Right lobe of liver (tissue), 6 donors: ENCODE measurements at places on chromosomes 11 and 22. TPM values are rescaled to one million over a fixed set of nuclear protein-coding genes. Genes with fewer than 3 reads are reported as not detected.

DNA sequence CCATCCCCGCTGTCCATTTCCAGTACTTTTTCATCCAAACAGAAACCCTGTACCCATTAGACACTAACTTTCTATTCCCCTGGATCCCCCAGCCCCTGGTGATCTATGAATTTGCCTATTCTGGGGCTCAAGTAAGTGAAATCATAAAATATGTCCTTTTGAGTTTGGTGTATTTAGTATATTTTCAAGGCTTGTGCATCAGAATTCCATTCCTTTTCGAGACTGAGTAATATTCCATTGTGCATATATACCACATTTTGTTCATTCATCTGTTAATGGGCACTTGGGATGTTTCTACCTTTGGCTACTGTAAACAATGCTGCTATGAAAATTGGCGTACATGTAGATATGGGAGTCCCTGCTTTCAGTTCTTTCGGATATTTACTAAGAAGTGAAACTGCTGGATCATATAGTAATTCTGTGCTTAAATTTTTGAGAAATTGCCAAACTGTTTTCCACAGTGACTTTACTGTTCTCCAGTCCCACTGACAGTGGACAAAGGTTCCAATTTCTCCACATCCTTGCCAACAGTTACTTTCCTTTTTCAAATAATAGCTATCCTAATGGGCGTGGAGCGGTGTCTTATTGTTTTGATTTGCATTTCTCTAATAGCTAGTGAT lies 16.1 kb downstream of the APLP2 start:
- no peak overlapping the region for H3K4me3 ChIP-seq
- H3K27ac ChIP-seq = no peak overlapping the region
- no peaks in the 10 kb centered on the region for H3K4me1 ChIP-seq
- no peak for DNase-seq
- H3K36me3 ChIP-seq = no peaks in the 10 kb centered on the region

DNA sequence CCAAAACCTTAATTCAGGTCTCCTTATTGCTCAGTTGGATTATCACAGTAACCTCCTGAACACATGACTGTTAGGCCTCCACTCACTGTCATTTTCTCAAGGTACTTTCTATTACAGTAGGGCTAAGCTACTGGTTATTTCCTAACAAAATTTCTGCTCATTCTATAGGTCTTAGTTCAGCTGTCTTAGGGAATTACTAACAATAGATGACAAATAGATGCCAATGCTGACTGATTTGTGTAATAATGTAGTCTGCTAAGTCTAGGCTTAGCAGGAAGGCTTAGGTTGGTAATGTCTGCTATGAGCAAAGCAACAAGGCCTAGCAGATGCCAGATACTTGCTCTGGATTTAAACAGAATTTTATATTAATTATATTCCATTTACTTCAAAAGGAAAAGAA lies 58.1 kb downstream of the RSF1 start:
- no peaks in the 10 kb centered on the region for H3K27me3 ChIP-seq
- no peak overlapping the region for H3K4me3 ChIP-seq
- no peak for DNase-seq
- no peaks in the 10 kb centered on the region for H3K4me1 ChIP-seq

The SOX6 gene
- total RNA-seq = 6.3 TPM

GRCh38 chr22:23457380-23457985 lies 122.6 kb downstream of the IGLL1 start:
- H3K27ac ChIP-seq = no peak overlapping the region
- H3K4me3 ChIP-seq = no peak overlapping the region
- H3K4me1 ChIP-seq = no peaks in the 10 kb centered on the region
- H3K27me3 ChIP-seq = no peaks in the 10 kb centered on the region
- DNase-seq = no peak

DNA sequence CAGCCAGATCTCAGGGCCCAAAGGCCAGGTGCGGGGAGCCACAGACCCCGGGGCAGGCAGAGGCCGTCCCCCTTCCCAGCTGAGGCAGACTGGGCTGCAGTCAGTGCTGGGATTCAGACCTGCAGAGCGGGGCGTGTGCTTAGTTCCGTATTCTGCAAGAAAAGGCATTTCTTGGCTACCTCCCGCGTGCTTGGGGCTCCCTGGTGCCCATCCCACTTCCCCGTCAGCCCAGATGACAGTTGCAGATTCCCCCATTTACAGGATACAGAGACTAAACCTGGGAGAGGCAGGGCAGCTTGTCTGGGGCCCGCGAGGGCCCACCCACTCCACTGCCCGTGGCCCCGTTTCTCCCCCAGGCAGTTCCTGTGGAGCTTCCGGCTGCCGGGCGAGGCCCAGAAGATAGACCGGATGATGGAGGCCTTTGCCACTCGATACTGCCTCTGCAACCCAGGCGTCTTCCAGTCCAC lies 18.3 kb downstream of the CYTH4 start:
- H3K4me3 ChIP-seq = no peak overlapping the region
- no peaks in the 10 kb centered on the region for H3K4me1 ChIP-seq
- no peak overlapping the region for H3K27ac ChIP-seq
- no peaks in the 10 kb centered on the region for H3K27me3 ChIP-seq
- DNase-seq = no peak
- H3K36me3 ChIP-seq = no peaks in the 10 kb centered on the region

DNA sequence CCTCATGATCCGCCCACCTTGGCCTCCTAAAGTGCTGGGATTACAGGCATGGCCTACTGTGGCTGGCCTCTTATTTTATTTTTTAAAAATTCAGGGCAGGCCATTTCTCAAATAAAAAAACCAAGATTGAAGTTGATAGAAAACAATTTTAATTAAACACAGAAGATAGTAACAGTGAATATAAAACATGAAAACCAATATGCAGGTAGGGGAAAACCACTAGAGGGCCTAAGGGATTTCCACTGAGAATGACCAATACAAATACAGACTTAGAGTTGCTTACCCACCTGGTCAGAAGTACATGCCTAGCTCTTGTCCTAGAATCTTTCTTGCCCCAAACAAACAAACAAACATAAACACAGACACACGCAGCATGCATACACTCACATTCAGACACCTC lies 1.7 kb upstream of the RTCB start:
- no peak overlapping the region for H3K27ac ChIP-seq
- H3K36me3 ChIP-seq = no peaks in the 10 kb centered on the region
- peaks cover 12% of the 10 kb centered on the region for H3K4me1 ChIP-seq
- DNase-seq = no peak
- H3K4me3 ChIP-seq = no peak overlapping the region
- H3K27me3 ChIP-seq = no peaks in the 10 kb centered on the region

The PRR33 gene
- not detected for total RNA-seq

- no peak overlapping the region for H3K27ac ChIP-seq
- H3K27me3 ChIP-seq = no peaks in the 10 kb centered on the region
- DNase-seq = no peak
These were observed 54.2 kb downstream of the EP300 start for GRCh38 chr22:41146573-41146972.

The IRAG1 gene
- total RNA-seq = 1.2 TPM

DNA sequence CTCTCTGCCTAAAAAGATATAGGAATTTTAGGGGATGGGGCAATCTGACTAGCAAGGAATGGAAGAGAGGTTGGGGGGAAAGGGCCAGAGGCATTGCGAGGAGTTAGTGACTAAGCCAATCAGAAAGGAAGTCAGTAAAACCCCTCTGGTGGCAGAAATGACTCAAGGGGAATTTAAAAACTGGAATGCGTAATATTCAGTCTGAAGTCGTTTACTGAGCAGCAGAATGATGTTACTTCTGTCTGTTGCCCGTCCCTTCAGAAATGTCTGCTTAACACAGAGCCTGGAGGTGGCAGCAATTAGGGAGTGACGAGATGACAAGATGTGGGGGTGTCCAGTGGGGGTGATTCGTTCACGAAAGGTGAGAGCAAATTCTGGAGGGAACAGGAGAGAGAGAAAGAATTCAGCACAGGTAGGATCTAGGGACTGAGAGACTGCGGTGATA lies 107.7 kb upstream of the CLMP start:
- no peak overlapping the region for H3K4me3 ChIP-seq
- no peaks in the 10 kb centered on the region for H3K27me3 ChIP-seq
- no peak for DNase-seq

- no peak overlapping the region for H3K27ac ChIP-seq
- no peak for DNase-seq
- H3K36me3 ChIP-seq = no peaks in the 10 kb centered on the region
- no peaks in the 10 kb centered on the region for H3K4me1 ChIP-seq
- no peaks in the 10 kb centered on the region for H3K27me3 ChIP-seq
These were observed 312.6 kb downstream of the AASDHPPT start for GRCh38 chr11:106390078-106390477.
